ENCODE measurements at places on chromosomes 11 and 22.

DNA sequence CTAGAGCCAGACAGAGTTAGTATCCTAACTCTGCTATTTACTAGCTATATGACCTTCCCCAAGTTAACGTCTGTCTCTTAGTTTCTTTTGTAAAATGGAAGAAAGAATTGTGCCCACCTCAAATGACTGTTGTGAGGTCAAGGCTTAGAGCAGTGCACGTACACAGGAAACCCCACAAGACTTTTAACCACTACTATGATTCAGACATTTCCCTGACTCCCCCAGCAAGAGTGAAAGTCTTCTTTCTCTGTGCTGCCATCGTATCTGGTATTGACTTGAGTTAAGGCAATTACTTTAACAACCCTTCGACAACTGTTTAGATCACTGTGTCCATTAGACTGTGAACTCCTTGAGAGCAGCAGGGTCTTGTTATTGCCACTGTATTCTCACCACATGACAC, 2.6 kb upstream of the OR52W1 start:
- DNase-seq, result peak; percentile 11

- DNase-seq, result no peak
These were observed at the start of gene ANO1 for GRCh38 chr11:70078095-70078780. TSS of gene ANO1 (plus strand) at chr11:70078317. CDS start at chr11:70078607, 290 bp downstream.

- no peak for DNase-seq
These were observed 28.7 kb downstream of the INCENP start for GRCh38 chr11:62152245-62153086.

- DNase-seq, result no peak
These were observed 3.4 kb downstream of the CEND1 start for GRCh38 chr11:786235-787083.

- DNase-seq, result no peak
These were observed 35.8 kb downstream of the BTG4 start for GRCh38 chr11:111476366-111476765.

- DNase-seq, result no peak
These were observed 65.2 kb upstream of the CDON start for GRCh38 chr11:126127898-126128297.

DNA sequence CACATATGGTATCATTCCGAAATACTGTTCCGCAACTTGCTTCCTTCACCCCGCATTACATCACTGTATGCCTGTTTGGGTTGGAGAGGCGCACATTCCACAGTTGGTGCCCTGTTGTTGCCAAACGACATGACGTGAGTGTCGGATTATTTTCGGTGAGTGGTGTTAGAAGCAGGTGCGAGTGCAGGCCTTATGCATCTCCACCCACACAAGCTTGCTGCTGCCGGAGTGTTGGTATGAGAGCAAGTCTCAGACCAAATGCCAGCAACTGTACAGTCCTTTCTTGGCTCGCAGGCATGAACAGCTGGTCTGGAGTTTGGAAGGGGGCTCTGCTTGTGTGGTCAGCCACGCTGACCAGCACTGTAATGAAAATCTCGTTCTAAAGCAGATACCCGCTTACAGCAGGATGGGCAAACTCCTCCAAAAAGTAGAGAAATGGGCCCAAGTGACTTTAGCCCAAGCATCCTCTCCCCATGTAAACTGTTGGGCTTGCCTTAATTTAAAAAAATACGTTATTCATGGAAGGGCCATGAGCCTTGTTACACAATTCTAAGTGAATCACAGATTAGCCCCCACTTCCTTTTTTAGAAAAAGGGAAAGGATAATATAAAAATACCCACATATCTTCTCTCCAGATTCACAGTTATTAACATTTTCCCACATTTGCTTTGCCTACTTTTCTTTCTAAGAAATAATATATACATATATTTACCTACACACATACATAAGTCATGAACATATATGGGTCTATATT, 48.7 kb upstream of the OR9Q1 start:
- DNase-seq, result no peak

DNA sequence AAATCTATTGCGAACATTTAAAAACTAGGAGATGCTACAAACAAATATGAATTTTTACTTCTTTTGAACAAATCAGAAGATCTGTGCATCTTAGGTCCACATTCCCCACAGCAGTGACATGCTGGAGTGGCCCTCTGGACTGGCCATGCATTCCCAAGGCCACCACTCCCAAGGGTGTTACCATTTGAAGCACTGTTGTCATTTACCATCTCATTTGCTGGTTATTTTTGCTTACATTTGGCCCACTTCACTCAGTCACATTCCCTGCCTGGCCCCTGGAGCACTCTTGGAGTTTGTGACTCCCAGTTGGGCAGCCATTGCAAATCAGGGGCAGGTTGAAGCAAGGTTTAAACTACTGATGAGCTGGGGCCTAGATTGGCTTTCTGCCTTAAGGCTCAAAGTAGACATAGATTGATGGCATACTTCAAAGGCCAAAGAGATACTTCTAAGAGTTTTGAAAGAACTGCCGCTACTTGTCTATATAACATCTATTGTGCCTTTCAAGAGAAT, 8.5 kb upstream of the ZNRF3 start:
- no peak for DNase-seq

DNA sequence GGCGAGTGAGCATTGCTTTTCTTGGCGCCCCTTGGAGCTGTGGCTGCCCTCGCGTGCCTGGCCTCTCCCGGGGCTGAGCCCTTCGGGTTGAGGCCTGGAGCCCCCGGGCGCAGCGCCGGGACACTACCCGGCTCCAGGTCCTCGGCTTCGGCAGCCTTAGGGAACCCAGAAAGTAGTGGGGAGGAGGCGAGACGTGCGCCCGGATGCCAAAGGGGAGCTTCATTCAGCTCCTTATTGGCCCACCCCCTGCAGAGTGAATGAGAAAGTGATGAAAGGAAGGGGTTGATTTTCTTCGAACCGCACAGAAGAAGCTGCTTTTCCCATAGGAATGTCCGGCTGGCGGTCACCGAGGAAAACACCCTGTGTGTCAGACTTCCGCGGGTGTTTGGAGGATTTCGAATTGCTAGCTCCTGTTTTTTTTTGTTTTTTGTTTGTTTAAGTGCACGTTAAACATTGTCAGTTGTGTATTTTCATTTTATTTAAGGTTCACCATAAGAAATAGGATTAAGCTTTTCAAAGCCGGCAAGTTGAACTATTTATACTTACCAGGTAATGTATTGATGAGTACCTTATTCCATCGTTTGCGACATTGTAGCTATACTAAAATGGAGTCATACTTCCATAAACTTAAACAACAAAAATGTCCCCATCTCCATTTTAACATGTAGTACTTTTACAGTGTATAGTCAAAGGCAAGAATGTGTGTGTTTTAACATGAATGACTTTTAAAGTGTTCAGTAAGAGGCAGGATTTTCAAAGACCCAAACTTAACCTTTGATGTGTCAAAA, 841 bp upstream of the EIF4G2 start:
- peak; percentile 43 for DNase-seq

DNA sequence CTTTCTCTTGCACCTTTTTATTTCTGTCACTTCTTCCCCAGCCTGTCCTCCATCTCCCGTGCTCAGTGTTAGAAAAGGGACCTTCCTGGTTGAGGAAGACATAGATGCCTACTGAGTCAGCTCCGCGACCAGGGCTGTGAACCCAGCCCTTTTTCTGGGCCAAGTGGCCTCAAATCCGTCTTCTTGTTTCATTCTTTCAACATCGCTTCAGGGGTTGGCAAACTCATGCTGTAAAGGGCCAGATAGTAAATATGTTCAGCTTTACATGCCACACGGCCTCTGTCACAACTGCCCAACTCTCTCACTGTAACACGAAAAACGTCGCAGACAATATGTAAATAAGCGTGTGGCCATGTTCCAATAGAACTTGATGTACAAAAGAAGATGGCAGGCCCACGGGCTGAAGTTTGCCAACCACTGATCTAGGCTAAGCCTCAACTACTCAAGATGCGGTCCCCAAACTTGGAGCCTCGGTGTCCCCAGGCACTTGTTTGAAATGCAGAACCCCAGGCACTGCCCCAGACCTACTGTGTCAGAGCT, 338.4 kb downstream of the MN1 start:
- DNase-seq, result no peak

Measured in CD4-positive, alpha-beta T cell treated with Interleukin-12 subunit alpha and Interleukin-12 subunit beta, for 1 hour (primary cell).